ENCODE measurements at places on chromosomes 2 and 18.

DNA sequence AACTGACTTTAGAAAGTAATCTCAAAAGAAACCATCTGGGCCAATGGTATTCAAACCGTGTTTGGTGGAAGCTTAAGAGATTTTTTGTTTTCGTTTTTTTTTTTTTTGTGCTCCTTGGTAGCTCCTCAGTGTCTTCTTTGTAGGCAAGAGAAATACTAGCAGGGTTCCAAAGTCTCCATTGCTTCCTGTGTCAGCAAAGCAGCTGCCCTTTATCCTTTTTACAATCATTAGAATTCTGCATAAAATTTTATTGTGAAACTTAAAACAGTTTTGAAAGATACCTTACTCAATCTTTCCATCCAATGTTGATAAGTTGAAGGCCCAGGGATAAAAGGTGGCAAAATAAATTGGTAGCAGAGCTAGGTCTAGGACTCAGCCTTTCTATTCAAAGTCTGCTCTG is 479 bp downstream of the IL1F10 start:
- DNase-seq, result no peak

- no peak for DNase-seq
Observed at GRCh38 chr2:65818873-65819451, 386.6 kb upstream of the SPRED2 start.

- no peak for DNase-seq
Observed at GRCh38 chr2:48851161-48851560, 95.6 kb upstream of the LHCGR start.

GRCh38 chr2:231640641-231641111 is 48.0 kb downstream of the TEX44 start:
- no peak for DNase-seq

DNA sequence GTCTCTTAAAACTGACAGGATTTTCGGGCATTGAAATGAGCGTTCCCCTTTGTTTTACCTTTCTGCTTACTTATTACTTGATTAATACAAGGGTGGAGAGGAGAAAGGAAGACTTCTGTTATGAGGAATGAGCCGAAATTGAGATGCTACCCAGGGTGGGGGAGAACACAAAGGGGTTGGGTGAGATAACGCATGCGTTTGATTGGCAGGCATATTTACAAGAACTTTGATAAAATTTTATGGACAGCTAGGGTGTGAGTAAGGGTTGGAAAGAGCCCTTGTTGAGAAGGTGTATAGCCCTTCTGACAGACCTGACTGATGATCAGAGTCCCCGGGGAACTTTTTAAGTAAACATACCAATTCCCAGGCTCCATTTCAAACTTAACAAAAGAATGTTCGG is 1.8 kb downstream of the RNF138 start:
- no peak for DNase-seq

- DNase-seq, result no peak
Observed at GRCh38 chr2:148968776-148969319, 69.7 kb upstream of the LYPD6B start.

DNA sequence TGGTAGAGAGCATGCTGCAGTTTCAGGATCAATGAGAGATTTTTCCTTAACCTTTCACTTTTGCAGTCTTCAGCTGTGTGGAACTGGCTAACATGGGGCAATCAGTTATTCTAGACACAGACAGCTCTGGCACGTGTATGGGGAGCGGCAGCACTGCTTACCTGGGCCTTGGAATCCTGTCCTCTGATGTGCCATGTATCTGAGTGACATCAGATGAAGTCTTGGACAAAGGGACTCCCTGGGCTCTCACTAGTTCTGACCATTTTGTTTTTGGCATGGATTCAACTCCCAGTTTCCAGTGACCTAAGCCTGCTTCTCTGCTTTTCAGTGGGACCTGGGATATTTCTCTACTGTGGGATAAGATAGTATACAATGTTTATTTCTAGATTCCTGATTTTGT is 54.3 kb downstream of the RNF144A start:
- DNase-seq, result peak; percentile 25

GRCh38 chr2:198102856-198103255 is 298.5 kb downstream of the PLCL1 start:
- DNase-seq, result no peak

- no peak for DNase-seq
Observed at GRCh38 chr2:197149546-197149945, 161.0 kb downstream of the ANKRD44 start.

- DNase-seq, result no peak
Observed at GRCh38 chr2:146917431-146918042, 927.3 kb upstream of the ACVR2A start.

All from ecto neural progenitor cell (in vitro differentiated cells).